NCI-H1417 treated with DMSO at 0.1 percent for 48 hours (cell line): ENCODE measurements at places on chromosomes 6 and 20.

- DNase-seq = no peak
These were observed 10.7 kb downstream of the MAFB start for GRCh38 chr20:40678286-40678875.

DNA sequence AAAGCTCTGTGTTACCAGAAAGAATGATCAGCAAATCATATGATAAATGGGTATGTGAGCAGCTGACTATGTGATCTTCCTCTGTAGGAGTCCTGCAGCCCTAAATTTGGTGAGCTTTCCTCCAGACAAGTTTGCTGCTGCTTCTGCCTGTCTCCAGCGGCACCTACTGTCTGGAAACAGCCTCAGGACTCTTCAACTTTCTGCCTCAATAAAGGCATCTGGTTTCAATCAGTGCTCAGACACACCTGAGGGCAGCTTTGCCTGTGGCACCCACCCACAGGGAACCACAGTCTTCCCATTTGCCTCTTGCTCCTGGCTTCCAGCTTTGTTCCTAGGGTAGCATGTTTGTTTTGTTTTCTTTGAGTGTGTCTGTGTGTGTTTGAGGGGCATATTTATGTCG lies 727.9 kb upstream of the MAN1A1 start:
- no peak for DNase-seq

DNA sequence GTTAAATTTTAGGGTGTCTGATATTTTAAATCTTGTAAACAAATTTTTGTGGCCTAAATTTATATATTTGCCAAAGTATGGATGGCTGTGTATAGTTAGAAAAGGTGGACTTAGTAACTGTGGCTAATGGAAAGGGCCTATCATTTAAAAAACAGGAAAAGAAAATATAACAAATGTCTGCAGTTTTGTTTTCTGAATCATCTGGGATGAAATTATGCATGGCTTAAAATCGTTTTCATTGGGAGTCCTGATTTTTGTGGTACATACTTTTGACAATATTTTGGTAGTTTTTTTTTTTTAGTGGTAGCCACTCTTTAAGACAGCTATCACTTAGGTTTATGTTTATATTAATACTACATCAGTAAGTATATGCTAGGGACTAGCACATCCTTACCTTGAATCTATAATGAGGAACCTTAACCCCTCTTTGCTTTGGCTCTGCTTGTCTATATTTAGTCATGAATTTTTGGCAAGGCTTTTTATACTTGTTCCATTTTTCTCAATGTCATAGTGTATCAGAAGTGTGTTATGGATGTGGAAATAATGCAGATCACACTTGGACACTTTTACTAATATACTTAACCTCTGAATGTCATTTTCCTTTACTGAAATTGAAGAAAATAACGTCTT lies 5.6 kb downstream of the ARID1B start:
- DNase-seq = no peak

- DNase-seq = peak; percentile 45
These were observed 36.1 kb upstream of the CHD6 start for GRCh38 chr20:41654292-41654691.

DNA sequence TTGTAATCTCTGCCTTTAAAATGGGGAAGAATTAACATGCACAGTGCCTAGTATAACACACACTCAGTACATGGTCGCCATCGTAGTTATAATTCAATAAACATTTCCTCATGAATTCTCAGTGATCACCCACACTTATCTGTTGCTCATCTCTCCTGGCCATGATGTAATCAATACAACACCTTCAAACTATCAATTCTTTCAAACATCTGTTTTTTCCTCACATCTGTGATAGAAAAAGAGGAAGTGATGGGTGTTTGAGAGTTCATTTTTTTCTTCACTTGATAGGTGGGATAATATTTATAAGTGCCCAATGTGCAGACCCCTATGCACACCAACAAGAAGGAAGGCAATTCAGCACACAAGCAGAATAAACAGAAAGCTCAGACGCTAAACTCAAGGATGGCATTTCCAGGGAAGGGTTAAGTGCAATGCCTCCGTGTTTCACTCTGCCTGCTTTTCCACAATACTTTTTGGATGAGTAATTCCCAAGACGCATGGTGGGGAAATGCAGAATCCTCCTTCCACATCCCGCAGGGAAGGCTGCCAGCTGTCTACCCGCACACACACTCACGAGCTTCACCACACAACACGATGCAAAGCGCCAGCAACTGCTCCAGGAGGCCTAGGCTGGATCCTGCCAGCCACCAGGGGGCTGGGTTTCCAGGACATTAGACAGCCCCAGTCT lies 100.3 kb downstream of the GMPR start:
- no peak for DNase-seq

GRCh38 chr6:167697316-167697715 lies 129.4 kb upstream of the AFDN start:
- DNase-seq = no peak

- no peak for DNase-seq
These were observed 88.3 kb downstream of the SSR1 start for GRCh38 chr6:7224731-7225130.

DNA sequence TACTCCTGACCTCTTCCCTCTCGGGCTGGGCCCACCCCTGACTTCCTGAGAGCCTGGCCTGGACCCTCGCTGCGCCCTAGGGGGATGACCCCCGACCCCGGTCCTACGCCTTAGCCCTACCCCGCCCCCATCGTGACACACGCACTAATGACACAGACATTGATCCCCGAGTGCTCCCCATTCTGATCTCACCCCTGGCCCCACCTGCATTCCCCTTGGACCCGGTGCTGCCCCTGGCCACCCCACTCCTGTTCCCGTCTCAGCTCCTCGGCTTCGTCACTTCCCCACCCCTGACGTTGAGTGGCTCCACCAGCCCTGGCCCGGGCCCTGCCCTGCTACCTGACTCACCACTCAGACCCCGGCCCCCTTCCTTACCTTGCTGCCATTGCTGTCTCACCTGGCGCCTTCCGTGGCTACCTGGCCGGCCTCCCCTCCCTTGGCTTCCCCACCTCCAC lies 12.1 kb downstream of the RBCK1 start:
- DNase-seq = no peak

GRCh38 chr6:106072501-106073090 lies 13.5 kb upstream of the PRDM1 start:
- DNase-seq = no peak

DNA sequence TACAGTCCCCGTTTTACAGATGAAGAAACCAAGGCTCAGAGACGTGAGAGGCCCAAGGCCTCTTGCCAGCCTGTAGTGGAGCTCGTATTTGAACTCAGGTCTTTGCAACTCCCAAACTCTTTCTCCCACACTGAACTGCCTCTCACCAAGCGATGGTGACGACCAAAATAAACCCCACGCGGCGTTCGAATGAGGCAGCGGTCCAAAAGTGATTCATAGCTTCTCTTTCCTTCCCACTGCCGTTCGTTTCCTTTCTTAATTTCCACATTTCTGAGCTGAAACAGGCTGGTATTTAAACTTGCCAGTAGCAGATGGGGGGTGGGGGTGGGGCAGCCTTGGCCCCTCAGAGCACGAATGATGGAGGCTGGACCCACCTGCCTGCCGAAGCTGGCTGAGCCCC lies 252.9 kb upstream of the KCNG1 start:
- no peak for DNase-seq

DNA sequence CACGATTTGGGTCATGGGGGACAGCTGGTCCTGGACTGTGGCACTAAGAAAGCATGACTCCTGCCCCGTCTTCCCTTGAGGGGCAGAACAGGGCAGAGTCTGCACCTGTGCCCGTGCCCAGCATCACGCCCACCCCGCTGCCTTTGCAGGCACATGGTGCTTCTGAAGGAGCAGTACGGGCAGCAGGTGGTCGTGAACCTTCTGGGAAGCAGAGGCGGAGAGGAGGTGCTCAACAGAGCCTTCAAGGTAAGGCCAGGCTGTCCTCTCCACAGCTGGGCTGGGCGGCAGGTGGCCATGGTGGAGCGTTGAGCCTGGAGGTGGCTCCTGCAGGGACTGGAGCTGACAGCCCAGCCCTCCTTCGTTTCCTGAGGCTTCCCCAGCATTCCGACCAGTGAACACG lies 77.4 kb downstream of the SYNJ2 start:
- no peak for DNase-seq

GRCh38 chr6:160667639-160668481 lies 3.8 kb upstream of the LPA start:
- no peak for DNase-seq

- DNase-seq = peak; percentile 24
These were observed 67.4 kb downstream of the ALDH8A1 start for GRCh38 chr6:134882426-134883038.

- DNase-seq = no peak
These were observed 988.5 kb upstream of the ADGRB3 start for GRCh38 chr6:67646550-67646949.

DNA sequence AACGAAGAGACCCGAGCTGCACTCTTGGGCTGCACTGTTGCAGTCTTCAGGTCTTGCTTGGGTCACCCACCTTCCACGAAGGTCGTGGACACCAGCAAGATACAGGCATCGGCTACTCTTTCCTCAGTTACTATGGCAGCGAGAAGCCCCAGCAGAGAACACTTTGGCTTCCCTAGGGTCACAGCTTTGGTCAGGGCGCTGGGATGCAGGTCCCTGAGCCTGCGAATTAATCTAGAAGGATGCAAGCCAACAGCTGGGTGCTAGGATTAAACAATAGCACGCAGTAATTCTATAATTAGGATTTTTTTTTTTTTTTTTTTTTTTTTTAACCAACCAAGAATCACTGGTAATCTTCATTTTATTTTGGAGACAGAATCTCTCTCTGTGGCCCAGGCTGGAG lies 2.1 kb downstream of the KHDC3L start:
- no peak for DNase-seq

GRCh38 chr6:38212579-38212978 lies 393.1 kb downstream of the ZFAND3 start:
- DNase-seq = peak; percentile 48

DNA sequence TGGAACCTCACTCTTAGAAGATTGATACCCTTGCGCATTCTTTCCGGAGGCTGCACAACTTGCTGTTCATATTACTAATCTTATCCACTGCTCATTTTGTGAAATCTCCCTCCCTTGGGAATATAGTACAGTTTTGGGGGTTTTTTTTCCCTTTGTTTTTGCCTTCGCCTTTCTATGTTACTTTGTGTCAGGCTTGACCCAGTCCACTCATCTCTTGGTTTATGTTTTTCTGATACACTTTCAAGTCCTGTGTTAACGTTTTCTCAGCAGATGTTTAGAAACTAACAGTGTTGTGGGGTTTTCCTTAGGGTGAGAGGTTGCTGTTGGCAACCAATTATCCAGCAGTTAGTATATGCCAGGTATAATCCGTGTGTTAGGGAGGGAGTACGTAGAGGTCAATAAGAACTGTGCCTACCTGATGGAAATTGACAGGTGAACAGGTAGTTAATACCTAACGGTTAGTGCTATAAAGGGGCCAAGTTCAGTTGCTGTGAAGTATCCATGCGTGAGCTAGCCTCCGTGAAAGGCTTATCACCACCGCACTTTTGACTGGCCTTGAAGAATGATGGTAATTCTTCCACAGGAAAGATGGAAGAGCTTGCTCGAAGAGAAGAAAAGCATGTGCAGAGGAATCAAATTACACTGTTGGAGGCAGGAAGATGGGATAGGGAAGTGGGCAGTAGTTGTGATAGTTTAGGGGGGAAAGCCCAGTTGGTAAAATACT lies 1.4 kb downstream of the NFYA start:
- DNase-seq = no peak

DNA sequence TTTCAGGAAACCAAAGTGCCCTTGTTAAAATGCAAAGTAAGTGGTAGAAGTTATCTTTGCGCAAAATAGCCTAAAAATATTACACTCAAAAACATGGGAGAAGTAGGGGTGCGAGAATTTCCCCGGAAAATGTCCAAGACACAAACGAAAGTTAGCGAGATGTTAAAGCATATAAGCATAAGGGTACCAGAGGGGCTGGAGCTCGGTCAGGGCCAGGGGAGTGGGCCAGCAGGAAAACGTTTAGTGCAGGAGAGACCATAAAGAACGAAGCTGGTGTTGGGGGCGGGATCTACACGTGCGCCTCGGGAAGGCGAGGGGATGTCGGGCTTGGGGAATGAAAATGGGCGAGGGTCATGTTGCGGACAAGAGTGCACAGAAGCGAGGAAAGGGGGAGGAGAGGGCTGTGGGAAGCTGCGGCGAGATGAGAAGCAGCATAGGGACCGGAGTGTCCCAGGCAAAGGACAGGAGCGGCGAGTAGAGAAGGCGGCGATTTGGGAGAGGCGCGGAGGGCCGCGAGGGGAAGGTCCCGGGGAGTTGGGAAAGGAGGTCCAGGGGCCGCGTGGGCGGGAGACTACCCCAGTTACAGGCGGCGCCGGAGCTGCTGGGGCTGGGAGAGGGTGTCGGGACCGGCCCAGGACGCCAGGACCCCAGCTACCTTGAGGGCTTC lies 600 bp downstream of the XPO5 start:
- DNase-seq = no peak

DNA sequence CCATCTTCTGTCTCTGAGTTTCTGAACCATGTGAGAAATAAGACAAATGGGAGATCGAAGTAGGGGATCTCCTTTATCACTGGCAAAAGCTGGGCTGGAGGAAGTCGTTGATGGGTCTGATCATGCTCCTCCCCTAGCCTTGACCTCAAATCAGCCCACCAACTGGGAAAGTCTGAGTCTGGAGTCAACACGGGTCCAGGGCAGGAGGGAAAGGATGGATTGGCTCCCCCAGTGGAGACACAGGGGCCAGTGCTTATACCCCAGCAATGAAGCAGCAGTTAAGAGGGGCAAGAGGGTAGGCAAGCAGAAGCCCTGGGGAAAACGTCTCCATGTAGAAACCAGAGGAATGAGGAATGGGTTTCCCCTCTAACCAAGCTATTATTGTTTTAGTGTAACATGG lies 152.6 kb downstream of the TBC1D7 start:
- no peak for DNase-seq
